ENCODE measurements at places on chromosomes 2 and 18.
A peak's percentile ranks its signal among the peaks of the same experiment; 100 is the strongest.

GRCh38 chr2:170530284-170530745 lies 184.8 kb upstream of the SP5 start:
- DNase-seq = peak; percentile 48

DNA sequence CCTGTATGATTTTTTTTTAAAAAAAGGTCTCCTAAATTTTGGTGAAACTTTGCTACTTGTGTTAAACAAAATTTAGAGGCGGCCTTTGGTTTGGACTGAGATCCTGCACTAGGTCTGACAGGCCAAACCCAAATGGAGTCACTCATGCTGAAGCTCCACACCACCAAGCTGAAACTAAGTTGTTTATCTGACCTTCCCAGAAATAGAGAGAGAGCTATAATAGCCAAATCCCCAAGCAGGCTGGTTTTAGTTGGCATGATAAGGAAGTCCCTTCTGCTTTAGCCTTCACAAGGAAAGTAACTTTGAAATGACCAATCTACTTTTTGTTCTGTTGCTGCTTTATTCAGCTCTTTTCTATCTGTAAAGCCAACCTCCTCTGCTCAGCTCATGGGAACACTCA lies 17.1 kb upstream of the THUMPD2 start:
- DNase-seq = no peak

GRCh38 chr2:173705656-173706055 lies 259.5 kb downstream of the SP3 start:
- DNase-seq = no peak

DNA sequence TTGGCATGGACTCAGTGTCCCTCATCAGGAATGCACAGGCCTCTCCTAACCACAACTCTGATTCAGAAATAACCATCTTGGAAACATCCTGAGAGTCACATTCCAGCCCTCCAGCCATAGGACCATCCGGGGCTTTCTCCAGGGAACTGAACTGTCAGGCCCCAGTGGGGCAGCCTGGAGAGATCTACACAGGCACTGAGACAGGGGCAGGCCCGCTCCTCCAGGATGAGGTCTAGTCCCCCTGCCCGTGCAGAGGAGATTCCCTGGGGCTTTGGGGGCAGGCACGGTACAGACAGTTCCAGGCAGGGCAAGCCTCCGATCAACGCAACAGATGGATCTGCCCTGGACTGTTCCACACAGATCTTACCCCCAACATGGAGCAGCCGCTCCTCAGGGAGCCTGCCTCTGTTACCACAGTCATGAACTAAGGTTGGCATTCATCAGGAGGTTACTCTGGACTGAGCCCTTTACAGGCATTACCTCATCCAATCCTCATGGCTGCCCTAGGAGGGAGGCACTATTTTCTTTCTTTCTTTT lies 12.0 kb downstream of the KCNK3 start:
- no peak for DNase-seq

DNA sequence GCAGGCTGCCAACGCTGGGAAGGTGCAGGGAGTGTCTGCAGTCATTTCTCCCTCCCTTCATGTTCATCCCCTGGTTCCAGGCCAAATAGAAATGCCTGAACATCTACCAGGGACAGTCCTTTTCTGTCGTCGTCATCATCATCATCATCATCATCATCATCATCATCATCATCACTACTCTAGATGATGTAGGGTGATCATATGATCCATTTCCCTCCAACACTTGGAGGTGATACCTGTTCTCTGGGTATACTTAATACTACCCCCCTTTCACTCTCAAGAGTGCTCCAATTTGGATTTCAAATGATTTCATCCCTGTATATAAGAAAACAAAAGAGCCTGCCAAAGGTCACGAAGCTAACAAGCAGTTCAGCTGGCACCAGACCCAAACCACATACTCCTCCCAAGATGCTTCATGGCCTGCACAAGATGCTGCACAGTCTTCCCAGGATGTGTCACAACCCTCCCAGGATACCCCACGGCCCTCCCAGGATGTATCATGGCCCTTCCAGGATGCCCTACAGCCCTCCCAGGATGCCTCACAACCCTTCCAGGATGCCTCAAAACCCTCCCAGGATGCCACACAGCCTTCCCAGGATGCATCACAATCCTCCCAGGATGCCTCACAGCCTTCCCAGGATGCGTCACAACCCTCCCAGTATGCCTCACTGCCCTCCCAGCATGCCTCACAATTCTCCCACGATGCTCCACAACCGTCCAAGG lies 257.9 kb downstream of the DYSF start:
- DNase-seq = no peak

- no peak for DNase-seq
These were observed 9.0 kb downstream of the ENOSF1 start for GRCh38 chr18:703213-703967.

DNA sequence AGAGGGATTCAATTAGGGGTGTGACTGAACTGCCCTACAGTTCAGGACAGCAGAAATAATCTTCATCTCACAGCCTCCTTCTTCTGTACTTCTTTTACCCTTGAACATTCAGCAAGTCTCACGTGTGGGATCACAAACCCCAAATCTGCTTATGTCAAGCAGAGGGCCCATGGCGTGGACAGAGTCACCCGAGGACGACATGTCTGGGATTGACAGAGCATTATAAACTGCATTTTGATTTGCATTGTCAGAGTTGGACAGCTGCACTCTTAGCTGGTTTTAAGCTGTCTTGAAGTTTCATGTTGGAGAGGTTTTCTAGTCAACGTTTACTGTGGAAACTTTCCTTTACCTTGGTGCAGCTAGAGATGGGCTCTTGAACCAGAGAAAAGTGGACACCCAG lies 26.4 kb downstream of the MGAT5 start:
- DNase-seq = no peak

DNA sequence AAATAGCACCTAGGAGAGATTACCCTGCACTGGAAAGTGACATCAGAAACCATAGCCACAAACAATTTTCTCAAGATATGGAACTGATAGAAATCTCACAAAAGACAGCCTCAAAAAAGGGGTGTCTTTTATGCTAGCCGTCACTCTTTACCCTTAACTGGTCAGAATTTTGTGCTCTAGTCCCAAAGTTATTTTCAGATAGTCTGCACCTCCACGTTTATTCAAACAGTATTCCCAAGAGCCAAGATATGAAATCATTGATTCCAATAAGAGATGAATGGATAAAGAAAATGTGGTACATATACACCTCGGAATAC lies 23.5 kb upstream of the PMAIP1 start:
- no peak for DNase-seq

DNA sequence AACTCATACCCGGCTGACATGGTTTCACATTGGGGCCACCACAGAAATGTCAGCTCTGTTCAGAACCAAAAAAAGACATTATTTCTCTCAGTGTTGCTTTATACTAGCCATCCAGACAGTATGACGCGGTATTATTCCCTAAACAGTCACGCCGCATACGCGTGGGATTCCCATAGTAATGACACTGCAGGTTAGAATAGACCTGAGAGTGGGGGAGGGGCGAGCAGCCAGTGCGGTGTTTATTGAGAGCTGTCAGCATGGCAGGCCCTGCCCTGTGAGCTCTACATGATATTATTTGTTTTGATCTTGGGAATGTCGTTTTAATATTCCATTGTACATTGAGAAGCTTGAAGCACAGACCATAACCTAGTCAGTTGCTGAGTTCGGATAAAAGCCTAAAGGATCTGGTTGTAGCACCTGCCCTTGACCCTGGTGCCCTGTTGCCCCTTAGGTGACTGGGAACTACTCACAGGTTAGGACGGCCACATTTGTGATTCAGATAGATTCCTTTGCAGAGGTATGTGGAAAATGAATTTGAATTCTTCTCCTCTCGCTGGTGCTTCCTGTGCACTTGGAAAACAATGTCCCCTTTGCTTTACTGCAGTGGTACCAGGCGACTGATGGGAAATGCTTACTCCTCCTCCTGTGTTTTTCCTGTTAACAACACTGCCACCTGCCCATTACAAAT lies 150.1 kb downstream of the ARHGAP28 start:
- peak; percentile 20 for DNase-seq

GRCh38 chr2:100394111-100394641 lies 23.3 kb downstream of the CHST10 start:
- DNase-seq = no peak

DNA sequence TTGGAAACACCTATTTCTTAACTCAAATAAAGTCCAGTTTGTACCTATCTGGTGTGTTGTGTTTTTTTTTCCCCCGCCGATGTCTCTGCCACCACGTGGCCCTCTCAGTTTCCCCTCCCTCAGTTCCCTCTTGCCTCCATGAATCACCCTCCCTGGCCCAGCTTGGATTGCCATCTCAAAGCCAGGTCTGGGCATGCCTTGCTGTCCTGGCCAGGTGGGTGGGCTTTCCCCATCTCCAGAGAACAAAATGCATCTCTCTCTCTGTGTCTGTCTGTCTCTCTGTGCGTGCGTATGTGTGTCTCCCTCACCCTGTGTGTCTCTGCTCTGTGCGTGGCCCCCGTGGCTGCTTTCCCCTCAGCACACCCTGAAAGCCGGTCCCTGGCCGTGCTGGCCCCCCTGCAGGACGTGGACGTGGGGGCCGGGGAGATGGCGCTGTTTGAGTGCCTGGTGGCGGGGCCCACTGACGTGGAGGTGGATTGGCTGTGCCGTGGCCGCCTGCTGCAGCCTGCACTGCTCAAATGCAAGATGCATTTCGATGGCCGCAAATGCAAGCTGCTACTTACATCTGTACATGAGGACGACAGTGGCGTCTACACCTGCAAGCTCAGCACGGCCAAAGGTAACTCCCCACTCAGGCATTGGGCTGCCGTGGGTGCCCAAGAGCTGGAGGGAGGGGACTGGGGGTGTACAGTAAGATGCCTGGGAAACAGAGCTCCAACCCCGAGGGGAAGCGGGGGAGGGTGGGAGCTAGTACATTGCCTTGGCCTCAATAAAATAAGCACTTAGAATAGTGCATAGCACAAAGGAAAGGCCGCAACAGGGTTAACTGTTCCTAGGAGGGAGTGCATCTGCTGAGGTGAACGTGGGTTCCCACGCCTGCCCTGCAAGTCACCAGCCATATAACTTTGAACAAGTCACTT lies 31.6 kb upstream of the GMPPA start:
- no peak for DNase-seq
